ENCODE measurements at places on chromosomes 6 and 20. TPM values are rescaled to one million over a fixed set of nuclear protein-coding genes. Genes with fewer than 3 reads are reported as not detected.

Gene EYA4
- total RNA-seq: 0.40 TPM

DNA sequence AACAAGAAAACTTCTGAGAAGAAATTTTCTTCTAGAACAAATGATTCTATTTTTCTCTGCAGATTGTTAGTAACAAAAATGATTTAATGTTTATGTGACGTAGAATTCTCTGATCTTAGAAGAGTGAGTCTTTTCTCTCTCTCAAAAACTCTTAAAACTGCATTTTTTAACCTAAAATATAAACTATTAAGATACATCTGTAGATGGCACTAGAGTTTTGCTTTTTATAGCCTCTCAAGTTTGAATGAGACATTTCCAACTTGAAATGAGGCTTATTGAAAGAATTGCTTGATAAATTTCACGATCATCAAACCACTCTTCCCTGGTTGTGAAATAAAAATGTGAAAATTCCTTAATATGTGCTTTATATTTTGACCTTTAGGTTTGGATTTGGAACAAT is 53.8 kb downstream of the PHF3 start:
- DNase-seq: no peak

DNA sequence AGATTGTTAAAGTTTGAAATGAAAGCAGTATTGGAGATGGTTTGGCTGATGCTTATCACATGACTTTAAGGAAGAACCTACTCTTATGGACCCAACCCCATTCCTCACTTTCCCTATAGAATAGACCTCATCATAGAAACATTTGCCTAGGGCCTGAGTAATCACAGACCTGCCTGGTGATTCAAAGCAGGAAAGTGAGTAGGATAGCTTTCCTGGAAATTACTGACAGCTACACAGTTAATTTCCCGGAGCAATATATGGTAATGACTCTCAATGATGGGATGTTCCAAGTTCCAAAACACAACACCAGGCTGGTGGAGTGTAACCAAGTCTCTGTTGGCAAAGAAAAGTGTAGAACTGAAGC is 233.8 kb downstream of the SIM1 start:
- peak; percentile 67 for DNase-seq

- DNase-seq: no peak
Observed at GRCh38 chr6:54897462-54898189, 51.1 kb downstream of the FAM83B start.

Gene TCP11
- total RNA-seq: not detected

- no peak for DNase-seq
Observed at GRCh38 chr6:119527231-119527578, 177.6 kb upstream of the MAN1A1 start.

DNA sequence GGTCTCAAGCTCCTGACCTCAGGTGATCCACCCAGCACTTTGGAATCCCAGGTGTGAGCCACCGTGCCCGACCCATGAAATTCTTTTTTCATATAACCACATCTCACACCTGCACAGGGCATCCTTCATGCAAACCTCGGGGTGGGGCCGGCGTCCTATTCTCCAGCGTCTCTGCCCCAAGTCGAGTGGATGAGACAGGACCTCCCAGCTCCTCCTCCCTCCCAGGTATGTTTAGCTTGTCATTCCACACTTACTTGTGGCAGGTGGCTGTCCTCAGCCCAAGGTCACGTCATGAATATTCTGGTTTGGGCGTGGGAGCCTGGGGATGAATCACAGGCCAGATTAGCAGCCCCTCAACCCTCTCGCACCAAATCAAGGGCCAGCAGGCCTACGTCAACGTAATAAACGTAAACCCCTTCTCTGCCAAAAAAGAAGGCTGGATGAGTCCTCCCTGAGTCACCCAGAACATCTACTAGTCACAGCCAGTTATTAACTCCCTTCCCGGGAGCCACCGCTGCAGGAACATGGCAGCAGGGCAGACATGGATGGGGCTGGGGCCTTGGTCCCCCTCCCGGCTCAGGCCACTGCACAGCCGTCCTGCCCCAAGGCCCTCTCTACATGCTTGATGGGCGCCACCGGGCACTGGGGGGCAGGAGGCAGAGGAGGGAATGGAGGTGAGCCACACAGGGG is 91.7 kb downstream of the YTHDF1 start:
- DNase-seq: no peak

GRCh38 chr6:132933090-132933489 is 118.7 kb downstream of the RPS12 start:
- no peak for DNase-seq

Gene RSPH9
- total RNA-seq: 0.22 TPM

Gene CFB
- total RNA-seq: 0.60 TPM

Gene BCLAF1
- 67.3 TPM for total RNA-seq

Gene TFAP2D
- total RNA-seq: not detected

GRCh38 chr6:158564243-158565121 is 4.6 kb downstream of the TMEM181 start:
- no peak for DNase-seq

Gene FGD2
- total RNA-seq: not detected
